ENCODE measurements at places on chromosomes 6 and 20. TPM values are rescaled to one million over a fixed set of nuclear protein-coding genes. Genes with fewer than 3 reads are reported as not detected.

The ADAT2 gene
- 2.8 TPM for polyA plus RNA-seq

The LGSN gene
- not detected for polyA plus RNA-seq

The OVOL2 gene
- polyA plus RNA-seq, result 0.83 TPM

The SLC4A11 gene
- polyA plus RNA-seq, result 1.0 TPM

The ZSCAN31 gene
- 3.0 TPM for polyA plus RNA-seq

The SLC24A3 gene
- polyA plus RNA-seq, result 11.5 TPM

The SEMG1 gene
- polyA plus RNA-seq, result not detected

The EYA2 gene
- polyA plus RNA-seq, result 7.9 TPM

The CFAP206 gene
- 0.07 TPM for polyA plus RNA-seq

The CCN5 gene
- polyA plus RNA-seq, result 0.36 TPM

The C6orf58 gene
- polyA plus RNA-seq, result 0.07 TPM

The KCNK16 gene
- not detected for polyA plus RNA-seq

The TPMT gene
- polyA plus RNA-seq, result 7.5 TPM

The VSTM2L gene
- 0.82 TPM for polyA plus RNA-seq

The MEI4 gene
- 0.04 TPM for polyA plus RNA-seq

The PI16 gene
- polyA plus RNA-seq, result 0.56 TPM

The GPX5 gene
- polyA plus RNA-seq, result not detected

The OR12D3 gene
- polyA plus RNA-seq, result not detected

The CPXM1 gene
- polyA plus RNA-seq, result 3.6 TPM

The DDX43 gene
- 1.1 TPM for polyA plus RNA-seq

The TPBG gene
- 5.5 TPM for polyA plus RNA-seq

The CD40 gene
- polyA plus RNA-seq, result 15.6 TPM

The NNAT gene
- polyA plus RNA-seq, result 4.0 TPM

The KCNK5 gene
- polyA plus RNA-seq, result 10.6 TPM

The TRIM10 gene
- not detected for polyA plus RNA-seq

The SLC17A3 gene
- not detected for polyA plus RNA-seq

The ZNF318 gene
- polyA plus RNA-seq, result 6.7 TPM

The C20orf144 gene
- polyA plus RNA-seq, result 0.05 TPM

The PLG gene
- not detected for polyA plus RNA-seq

The FLRT3 gene
- 1.0 TPM for polyA plus RNA-seq

The LST1 gene
- 3.1 TPM for polyA plus RNA-seq

The RAD21L1 gene
- polyA plus RNA-seq, result not detected

The FAM184A gene
- 1.1 TPM for polyA plus RNA-seq

The HLA-DMB gene
- 18.8 TPM for polyA plus RNA-seq

The SIRPA gene
- polyA plus RNA-seq, result 7.9 TPM

The RIPPLY2 gene
- 0.48 TPM for polyA plus RNA-seq

The ZNF165 gene
- 1.0 TPM for polyA plus RNA-seq

The ZC2HC1B gene
- not detected for polyA plus RNA-seq

The NAA20 gene
- 43.9 TPM for polyA plus RNA-seq

The SMPDL3A gene
- 9.8 TPM for polyA plus RNA-seq

The PACSIN1 gene
- not detected for polyA plus RNA-seq

The MOG gene
- not detected for polyA plus RNA-seq

The PLEKHG1 gene
- 5.7 TPM for polyA plus RNA-seq

The WFDC2 gene
- polyA plus RNA-seq, result 4.3 TPM

The ARFGEF2 gene
- 8.1 TPM for polyA plus RNA-seq

The FKBP5 gene
- polyA plus RNA-seq, result 181 TPM

The PHACTR3 gene
- polyA plus RNA-seq, result 0.10 TPM

The TMEM200A gene
- polyA plus RNA-seq, result 0.67 TPM
